ENCODE measurements at places on chromosomes 1 and 21.

- DNase-seq, result no peak
These were observed 163.5 kb downstream of the TOMM20 start for GRCh38 chr1:234965111-234965510.

DNA sequence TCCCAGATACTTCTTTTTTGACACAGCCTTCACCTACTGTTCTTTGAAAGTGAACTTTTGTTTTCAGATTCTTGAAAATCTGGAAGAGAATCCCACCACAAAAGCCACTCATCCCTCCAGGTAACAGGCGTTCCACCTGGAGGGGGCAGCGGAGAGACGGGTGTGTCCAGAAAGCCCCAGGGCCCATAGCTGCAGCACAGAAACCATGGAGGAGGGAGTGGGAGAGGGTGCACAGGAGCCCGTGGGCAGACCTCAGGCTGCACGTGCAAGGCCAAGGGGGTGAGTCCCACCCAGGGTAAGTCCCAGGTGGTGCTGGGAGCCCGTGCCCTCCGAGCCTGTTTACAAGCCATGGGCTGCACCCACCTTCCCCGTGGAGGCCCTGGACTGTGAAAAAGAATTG is 86.5 kb downstream of the PSMG1 start:
- DNase-seq, result no peak

DNA sequence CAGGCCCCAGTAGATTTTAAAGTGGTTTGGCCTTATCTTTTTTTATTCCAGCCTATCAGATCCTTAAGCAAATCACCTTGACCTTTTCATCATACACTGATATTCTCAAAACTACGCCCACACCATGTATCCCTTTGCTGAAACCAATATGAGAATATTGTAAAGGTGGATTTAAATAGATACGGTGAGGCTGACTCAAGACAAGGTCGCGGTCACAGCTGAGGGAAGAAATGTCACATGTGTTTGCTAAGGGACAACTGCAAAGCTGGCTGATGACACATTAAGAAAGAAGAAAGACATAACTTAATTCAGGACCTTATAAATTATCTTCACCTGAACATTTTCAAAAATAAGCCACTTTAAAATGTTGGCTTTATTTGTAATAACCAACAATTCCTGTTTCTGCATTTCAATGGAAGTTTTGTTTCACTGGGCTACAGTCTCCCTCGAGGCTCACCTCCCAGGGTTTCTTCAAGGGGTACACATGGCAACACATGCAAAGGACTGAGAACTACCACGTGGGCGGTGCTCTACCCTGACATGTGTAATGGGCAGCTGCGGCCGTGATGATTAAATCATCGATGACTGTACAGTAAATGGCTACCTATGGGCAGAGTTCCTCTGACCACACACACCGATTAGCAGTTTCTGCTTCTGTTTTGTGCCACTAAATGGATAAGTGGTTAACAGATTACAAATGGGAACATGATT is 189.5 kb downstream of the SIPA1L2 start:
- DNase-seq, result no peak

- DNase-seq, result no peak
These were observed 73.3 kb upstream of the PAXBP1 start for GRCh38 chr21:32844653-32845436.

DNA sequence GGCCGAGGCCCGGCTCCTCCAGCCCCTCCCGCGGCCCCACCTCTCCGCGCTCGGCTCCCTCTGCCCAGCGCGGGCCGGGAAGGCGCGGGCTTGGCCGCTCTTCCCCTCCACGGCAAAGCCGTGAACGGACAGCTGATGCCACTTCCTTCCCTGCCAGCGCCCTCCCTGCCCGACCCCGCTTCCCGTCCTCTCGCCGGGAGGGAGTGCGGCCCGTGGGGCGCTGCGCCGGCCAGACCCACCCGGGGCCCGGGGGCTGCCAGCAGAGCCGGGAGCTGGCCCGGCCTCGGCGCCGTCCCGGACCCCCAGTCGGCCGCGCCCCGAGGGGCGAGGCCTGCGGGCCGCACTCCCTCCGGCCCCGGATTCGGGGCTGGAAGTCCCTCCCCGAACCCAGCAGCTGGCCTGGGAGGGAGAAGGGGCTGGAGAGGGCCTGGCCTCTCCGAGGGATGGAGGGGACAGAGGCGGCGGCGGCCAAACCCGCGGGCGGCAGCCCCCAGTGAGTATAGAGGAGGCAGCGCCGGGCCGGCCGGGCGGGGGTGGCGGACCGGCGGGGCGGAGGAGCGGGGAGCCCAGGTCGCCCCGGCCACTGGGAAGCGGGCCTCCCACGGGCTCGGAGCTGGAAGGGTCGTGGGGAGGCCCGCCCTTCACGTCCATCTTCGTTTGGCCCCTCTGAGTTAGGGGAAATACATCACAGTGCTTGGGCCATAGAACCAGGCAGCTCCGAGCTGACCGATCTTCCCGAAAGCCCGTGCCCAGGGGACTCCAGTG is at the start of gene KIAA1614:
TSS of gene KIAA1614 (plus strand) at position 97 of the 765 bp plus-strand sequence. CDS start at position 444, 347 bp downstream.
- no peak for DNase-seq

DNA sequence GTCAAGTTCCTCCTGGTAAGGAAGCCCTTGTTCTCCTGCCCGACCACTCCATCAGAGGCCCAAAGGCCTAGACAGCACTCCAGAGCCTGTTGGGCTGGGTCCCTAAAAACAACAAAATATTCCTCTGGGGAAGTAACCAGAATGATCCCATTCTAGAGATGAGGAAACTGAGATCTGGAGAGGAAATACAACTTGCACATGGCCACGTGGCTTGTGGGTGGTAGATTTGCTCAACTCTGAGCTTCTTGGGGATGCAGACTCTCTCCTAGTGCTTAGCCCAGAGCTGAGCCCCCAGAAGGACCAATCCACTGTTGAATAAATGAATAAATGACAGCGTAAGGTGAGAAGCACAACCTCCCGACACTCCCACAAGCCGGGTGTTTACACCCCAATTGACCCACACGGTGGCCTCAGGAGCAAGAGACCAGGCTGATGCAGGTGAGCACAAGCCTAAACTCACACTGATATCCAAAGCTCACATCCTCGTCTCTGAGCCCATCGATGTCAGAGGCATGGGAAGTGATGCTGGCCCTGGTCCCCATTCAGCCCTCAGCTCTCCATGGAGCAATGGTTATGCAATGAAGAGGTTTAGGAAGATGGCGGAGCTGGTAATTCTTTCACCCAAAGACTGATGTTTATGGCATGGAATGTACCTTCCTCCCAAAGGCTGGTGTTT is 172.5 kb upstream of the EDN2 start:
- DNase-seq, result no peak
